ENCODE measurements at places on chromosomes 7 and 10.

DNA sequence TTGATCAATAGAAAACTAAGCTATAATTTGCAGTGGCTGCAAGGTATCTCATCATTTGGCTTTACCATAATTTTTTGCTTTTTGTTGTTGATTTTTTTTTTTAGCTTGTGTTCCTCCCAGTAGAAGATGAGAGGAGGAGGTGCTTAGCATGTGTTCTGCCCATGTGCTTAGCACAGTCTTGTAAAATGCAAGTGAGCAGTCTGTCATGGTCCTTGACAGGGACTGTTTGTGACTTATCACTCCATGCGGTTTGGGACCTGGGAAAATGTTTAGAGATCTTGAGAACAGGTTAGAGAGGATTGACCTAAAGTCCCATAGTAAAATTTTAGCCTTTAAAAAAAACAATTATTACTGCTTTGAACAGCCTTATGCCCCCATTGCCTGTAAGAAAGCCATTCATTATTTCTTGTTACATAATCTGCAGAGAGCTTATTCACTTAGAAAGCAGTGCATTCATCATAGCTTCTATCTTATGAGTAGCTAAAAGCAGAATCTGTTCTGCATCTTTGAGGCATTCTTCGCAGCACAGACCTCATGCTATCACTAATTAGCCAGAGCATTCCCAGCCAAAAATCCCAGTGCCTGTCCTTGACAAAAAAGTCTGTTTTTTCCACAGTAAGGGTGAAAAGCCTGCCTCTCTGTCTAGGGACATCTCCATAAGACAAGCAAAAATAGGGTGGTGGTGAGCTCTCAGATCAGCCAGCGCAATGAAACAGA, 748.7 kb upstream of the GALNT17 start:
- DNase-seq = no peak

DNA sequence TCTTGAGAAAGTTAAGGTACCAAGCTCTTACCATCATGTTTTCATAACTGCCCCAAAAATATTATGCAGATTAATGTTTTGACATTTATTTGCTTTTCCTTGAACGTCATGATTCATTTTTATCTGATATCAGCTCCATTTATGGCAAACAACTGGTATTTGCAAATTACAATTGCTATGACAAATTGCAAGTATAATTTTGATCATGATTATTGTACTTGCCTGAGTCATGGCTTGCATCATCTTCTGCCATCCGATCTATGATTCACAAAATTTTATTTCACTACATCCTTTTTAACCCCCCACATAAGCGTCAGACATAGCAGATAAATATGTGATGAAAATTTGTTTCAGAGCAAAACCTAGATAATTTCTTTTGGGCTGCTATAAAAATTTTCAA, 155.0 kb downstream of the STK31 start:
- no peak for DNase-seq

DNA sequence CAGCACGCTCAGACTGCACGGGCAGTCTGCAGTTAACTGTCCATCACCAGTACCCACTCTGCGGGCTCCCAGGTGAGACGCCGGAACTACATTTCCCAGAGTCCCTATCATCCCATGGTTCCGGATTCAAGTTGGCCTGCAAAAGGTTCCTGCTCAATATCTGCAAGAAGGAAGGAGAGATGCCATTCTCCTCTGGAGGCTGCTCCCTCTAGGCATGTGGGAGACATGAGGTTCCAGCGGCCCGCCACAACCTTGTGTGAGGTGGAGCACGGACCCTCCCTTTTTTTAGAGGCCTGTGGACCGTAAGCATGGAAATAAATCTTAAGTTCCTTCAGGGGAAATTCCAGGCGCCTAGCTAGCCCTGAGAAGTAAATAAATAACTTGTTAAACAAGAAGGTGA, 29.7 kb downstream of the NUP42 start:
- DNase-seq = no peak

DNA sequence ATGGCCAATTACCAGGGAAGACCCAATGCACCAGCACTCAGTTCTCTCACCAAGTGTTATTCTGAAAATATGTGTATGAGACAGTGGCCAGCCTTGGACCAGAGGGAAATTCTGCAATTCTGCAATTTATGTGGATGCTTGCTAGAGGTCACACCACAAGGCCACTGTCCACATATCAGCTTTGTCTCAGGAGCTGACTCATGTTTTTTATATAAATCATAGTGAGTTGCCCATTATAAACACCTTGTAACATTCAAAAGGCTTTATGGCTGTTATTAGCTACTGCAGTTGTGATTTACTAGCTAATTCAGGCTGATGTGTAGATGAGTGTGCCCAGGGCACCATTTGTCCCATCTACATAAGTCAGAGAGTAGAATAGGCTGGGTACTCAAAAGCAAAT, 649.0 kb downstream of the LRMDA start:
- no peak for DNase-seq

GRCh38 chr7:94174375-94174774, 170.2 kb upstream of the BET1 start:
- no peak for DNase-seq

GRCh38 chr10:62103857-62104256, 164.8 kb downstream of the RTKN2 start:
- DNase-seq = no peak

- DNase-seq = no peak
Measured at GRCh38 chr7:2517678-2518507, 1.7 kb upstream of the LFNG start.

- DNase-seq = no peak
Measured at GRCh38 chr10:3775696-3776551, 9.1 kb downstream of the KLF6 start.

DNA sequence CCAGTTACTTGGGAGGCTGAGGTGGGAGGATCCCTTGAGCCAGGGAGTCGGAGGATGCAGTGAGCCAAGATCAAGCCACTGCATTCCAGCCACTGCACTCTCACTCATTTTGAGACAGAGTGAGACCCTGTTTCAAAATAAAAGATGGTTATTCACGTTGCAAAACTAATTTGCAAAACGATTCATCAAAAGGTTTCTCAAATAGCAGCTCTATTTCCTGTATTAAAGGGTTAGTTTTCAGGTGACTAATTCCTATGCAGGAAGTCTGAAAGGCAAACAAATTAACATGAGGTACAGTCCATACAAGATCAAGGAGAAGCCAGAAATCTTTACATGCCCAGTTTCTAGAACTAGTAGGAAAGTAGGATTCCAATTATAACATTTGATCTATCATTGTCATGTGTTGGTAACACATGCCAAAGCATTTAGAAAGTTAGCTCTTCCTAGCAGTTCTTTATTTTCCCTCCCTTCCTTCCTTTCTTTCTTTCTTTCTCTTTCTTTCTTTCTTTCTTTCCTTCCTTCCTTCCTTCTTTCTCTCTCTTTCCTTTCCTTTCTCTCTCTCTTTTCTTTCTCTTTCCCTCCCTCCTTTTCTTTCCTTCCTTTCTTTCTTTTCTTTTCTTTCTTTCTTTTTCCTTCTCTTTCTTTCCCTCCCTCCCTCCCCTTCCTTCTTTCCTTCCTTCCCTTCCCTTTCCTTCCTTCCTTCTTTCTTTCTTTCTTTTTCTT, 49.3 kb downstream of the DENND2A start:
- no peak for DNase-seq

DNA sequence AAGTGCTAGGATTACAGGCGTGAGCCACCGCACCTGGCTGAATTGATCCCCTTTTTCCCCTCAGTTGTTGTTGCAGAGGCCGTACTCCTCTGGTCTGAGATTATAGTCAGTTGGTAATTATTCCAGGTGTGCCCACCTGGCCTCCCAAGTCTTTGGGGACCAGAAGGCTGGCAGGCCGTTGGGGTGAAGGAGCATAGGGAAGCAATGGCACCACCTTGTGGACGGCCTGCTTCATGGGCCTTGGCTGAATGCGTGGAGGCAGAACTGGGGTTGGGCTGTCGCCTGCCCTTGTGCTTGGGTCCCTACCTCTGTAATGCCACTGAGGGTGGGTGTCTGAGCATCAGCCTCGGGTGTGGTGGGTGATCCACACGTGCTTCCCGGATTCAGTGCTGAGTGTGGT, 125.7 kb downstream of the RGS10 start:
- DNase-seq = peak; percentile 74

- no peak for DNase-seq
Measured at GRCh38 chr10:52212062-52212461, 102.0 kb upstream of the DKK1 start.

GRCh38 chr7:2702594-2702957, 14.6 kb downstream of the AMZ1 start:
- no peak for DNase-seq

- no peak for DNase-seq
Measured at GRCh38 chr7:138247568-138248333, 171.5 kb downstream of the AKR1D1 start.

GRCh38 chr7:157397036-157397720, 60.4 kb downstream of the DNAJB6 start:
- DNase-seq = no peak

GRCh38 chr10:132987671-132988571, 45.6 kb upstream of the CFAP46 start:
- DNase-seq = no peak

DNA sequence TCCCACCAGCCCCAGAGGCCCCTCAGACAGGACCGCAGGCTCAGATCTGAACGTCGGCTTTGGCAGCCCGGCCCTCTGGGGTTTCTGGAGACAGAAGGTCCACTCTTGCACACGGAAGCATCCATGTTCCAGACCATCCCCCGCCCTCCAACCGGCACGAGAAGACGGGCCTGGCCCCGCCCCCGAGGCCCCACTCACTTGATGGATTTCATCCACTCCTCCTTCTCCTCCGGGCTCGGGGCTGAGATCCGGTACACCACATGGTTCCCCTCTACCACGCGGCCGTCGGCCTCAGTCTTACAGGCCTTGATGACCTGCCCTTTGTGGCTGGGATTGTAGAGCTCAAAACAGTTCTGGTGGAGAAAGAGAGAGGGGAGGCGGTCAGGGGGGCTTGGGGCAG, 107.3 kb downstream of the CYTH3 start:
- no peak for DNase-seq

DNA sequence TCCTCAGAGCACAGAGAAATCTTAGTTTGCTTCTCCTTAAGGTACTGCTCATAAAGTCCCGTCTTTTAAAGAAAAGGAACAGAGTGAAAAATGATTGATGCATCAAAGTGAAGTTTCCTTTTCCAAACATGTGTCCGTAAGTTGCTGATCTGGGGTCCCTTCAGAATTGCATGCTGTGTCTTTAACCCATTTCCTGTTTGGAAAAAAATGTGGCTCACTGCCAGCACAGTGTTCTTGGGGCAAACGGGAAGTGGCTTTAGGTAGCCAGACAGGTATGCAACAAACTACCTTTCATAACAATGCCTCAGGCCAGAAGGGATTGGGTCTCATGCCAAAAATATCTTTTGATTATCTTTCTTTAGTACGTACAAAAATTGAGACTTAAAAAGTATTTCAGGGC, 50.9 kb downstream of the TFAM start:
- DNase-seq = no peak

GRCh38 chr10:43901744-43902504, 253.2 kb upstream of the ZNF32 start:
- DNase-seq = no peak

- no peak for DNase-seq
Measured at GRCh38 chr7:151586531-151587260, 67.0 kb upstream of the RHEB start.

GRCh38 chr10:113528876-113529275, 24.0 kb upstream of the HABP2 start:
- DNase-seq = no peak

DNA sequence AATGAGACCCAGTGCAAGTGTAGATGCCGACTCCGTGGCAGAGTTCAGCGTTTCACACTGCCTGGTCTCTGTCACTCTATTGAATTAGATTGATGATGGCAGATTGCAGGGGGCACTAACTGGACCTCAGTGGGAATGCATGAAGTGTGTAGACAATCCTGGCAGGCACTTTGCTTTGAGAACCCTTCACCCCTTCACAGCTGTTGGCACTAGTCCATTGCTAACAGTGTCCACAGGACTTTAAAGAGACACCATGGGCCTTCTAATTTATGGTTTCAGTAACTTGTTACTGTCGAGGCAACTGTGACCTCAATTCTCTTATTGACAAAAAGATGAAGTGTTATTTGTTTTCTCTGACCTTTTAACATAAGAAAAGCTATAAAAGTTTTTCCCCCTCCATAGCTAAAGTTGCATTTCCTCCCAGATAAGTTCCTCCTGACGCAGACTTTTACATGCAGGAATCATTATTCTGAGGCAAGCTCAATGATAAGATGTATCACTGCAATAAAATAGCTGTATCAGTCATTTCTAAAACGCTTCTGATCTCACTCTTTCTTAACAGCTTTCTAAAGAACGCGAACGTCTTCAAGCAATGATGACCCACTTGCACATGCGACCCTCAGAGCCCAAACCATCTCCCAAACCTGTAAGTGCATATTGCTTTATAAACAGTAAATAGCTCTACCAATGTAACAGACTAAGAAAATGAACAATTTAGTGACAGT, 238.9 kb downstream of the FOXP2 start:
- no peak for DNase-seq

GRCh38 chr7:37817996-37818720, 30.2 kb upstream of the NME8 start:
- DNase-seq = no peak

DNA sequence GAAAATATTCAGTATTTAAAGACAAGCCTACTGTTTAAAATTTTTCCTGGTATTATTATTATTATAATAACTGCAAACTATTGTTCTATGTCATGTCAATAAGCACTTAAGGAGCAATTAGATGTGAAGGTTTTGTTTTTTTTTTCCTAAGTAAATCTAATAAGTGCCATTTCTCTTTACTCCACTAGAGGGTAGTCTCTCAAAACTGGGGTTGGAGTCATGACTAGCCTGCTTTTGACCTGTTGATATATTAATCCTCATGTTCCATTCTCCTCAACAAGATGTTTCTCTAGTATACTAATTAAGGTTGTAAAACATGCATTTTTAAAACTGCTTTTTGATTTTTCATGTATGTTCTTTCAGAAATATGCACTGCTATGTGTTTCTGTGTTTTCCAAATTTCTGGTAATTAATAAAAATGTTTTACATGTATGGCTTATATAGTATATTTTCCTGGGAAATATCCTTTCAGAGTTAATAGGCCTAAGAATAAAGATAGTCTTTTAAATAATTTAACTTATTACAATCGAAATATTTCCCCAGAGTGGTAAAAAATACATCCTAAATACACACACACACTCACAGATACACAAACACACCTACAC, 1.0 kb upstream of the LRRN3 start:
- no peak for DNase-seq

DNA sequence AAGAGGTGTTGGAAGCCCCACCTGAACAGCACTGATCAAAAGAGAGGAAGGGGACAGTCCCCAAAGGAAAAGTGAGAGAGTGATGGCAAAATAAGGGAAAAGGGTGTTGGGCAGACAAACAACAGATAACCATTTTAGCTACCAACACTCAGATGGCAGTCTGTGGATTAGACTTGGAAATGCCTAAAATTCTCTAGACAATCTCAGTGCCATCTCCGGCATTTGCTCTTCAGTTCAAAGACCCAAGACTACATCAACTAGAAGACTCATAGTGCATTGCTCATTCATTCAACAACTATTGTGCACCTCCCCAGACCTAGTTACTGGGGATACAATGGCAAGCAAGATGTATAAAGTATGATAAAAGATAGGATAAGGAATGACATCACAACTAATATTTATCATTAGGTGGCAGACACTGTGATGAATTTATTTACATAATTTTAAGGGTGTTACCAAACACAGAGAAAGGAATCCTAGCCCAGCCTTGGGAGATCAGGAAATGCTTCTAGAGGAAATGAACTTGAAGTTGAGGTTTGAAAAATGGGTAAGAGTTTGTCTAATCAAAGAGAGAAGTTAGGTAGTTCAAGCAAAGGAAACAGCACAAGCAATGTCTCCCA, 109.3 kb upstream of the ARID5B start:
- DNase-seq = no peak
